Amniotic epithelial cell (primary cell): ENCODE measurements at places on chromosomes 2 and 18.

DNA sequence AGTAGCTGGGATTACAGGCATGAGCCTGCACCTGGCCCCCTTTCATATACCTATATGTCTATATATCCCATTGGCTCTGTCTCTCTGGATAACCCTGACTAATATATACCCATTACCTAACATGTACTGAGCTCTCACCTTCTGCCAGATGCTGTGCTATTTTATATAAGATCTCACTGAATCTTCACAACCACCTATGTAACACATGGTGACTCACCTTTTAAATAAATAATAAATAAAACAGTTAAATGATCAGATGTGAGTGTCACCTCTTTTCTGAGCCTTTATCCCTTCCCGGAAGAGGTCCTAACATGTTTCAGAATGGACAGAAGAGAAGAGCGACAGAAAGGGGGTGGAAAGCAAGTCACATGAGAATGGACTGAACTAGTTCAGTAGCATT, 123.1 kb downstream of the SPIRE1 start:
- DNase-seq: no peak

- DNase-seq: no peak
Observed at GRCh38 chr18:22001912-22002487, 167.4 kb upstream of the GATA6 start.

GRCh38 chr2:191691016-191691735, 13.2 kb downstream of the NABP1 start:
- DNase-seq: peak; percentile 86

- no peak for DNase-seq
Observed at GRCh38 chr2:201907563-201907881, 101.2 kb downstream of the CDK15 start.

DNA sequence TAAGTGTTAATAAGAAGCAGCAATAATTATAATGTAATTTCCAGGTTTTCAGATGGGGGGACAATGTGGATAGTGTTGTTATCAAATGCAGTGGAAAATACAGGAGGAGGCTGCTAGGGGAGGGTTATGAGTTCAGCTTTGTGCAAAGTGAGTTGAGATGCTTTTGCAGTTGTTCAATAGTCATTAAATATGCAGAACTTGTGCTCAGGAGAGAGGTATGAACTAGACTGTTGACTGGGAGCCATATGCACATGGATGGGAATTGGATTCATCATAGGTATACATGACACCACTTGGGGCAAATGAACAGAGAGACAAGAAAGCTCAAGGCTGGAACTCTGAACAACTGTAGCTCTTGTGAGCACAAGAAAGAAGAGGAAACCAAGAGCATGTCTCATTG, 182.1 kb upstream of the PID1 start:
- DNase-seq: no peak

DNA sequence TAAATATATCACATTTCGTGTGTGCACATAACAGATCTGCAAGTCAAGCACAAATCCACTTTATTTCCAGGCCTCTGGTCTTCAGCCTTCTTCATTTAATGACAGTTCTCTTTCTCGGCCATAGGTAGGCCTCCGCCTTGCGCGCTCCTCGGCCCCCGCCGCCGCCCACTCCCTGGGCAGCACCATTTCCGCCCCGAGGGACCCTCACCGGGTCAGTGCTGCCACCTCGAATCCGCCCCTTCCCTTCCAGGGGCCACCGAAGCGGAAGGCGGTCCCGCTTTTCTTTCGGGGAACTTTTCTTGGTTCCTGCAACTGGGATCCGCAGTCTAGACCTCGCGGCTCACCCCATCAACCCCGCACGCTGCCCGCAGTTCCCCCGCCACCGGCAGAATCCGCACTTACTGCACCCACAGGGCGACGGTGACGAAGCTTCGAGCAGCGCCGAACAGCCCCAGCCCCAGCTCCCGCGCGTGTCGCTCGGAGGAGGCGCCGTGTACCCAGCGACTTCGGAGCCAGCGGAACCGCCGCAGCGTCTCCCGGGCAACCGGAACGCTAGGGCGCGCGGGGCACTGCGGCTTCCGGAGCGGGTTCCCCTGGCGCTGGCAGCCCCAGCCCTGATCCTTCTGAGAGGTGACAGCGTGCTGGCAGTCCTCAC, at the start of gene CDKL4:
Gene CDKL4 (minus strand): TSS at position 502 of the 655 bp plus-strand sequence.
- no peak for DNase-seq

DNA sequence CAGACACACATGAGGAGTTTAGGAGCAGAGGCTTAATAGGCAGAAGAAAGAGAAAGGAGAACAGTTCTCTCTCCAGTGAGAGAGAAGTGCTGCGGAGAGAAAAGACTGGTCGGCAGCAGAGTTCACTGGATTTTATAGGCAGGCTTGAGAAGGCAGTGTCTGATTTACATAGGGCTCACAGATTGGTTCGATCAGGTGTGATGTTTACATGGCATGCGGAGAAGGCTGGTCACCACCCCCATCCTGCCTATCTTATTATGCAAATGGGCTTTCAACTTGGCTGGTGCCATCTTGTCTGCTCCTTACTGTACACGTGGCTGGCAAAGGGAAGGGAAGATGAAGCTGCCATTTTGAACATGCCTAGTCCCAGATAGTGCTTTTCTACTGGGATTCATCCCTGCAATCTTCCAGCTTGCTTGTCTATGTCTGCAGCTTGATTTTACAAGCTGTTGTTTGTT, 113.4 kb downstream of the AP1S3 start:
- DNase-seq: peak; percentile 88

DNA sequence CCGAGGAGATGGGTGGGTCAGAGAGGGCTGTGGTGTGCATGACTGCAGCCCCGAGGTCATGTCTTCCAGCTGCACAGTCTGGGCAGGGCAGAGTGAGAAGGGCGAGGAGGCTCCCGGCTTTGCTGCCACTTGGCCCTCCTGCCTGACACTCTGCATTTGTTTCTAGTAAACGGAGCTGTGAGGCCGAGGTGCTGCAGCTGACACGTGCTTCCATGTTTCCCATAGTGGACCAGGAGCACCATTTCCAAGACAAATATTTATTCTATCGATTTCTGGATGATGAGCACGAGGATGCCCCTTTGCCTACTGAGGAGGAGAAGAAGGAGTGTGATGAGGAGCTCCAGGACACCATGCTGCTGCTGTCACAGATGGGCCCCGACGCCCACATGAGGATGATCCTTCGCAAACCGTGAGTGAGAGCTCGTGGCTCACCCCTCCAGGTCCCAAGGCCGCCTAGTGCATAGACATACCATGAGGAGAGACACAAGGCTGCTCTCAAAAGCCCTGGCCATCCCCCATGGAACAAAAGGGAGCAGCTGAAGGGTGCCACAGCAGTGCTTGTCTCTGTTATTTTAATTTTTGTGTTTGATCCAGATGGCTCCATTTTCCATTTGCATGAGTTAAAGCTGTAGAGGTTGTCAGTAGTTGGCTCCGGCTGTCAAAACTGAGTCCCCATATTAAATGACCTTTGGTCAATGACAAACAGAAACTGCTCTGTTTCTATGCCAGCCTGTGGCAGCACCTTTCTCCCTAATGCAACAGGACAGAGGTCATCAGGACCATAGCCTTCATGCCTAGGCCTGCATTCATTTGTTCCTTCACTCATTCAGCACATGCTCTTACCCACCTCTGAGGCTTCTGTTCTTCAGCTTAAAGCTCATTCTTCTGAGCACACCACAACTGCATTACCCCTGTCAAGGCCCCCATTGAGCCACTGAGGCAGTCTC, 108.3 kb upstream of the MAP3K20 start:
- DNase-seq: no peak

DNA sequence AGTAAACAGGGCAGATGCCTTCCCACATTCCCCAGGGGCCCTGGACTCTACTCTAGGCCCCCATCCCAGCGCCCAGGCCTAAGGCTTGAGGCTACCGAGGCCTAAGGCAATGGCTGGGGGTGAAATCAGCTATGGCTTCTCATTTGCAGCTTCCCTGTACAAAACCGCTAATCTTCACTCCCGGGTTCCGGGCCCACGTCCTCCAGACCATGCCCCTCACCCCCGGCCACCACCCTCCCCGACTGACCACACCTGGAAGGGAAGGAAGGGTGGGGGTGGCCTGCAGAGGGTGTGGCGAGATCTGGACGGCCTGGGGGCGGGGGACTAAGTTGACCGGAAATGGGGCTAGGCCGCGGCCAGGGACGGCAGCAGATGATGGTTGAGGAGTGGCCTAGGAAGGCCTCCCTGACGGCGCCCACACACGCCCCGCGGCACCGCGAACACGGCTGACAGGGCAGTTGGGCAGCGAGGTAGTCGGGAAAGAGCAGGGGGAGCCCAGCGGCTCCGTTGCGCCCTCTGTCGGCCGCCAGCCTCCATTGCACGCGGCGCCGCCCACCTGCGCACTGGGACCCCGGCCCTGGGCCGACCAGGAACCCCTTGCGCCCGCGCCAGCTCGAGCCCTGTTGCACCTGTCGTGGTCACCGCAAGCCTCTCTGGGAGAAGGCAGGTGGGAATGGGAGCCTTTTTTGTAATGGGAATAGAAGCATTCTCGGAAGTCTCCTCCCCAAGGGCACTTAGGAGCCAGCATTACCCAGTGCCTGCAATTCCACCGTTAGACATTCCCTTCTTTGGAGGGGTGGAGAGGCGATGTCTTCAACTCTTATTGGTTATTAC, 117.1 kb upstream of the STPG4 start:
- peak; percentile 53 for DNase-seq

- DNase-seq: no peak
Observed at GRCh38 chr2:39542523-39542922, 105.4 kb upstream of the MAP4K3 start.

- DNase-seq: no peak
Observed at GRCh38 chr2:172671501-172671900, 64.1 kb upstream of the RAPGEF4 start.

- DNase-seq: no peak
Observed at GRCh38 chr2:156615836-156616322, 179.7 kb downstream of the GPD2 start.

- DNase-seq: no peak
Observed at GRCh38 chr18:68854786-68855391, 57.0 kb downstream of the CCDC102B start.

DNA sequence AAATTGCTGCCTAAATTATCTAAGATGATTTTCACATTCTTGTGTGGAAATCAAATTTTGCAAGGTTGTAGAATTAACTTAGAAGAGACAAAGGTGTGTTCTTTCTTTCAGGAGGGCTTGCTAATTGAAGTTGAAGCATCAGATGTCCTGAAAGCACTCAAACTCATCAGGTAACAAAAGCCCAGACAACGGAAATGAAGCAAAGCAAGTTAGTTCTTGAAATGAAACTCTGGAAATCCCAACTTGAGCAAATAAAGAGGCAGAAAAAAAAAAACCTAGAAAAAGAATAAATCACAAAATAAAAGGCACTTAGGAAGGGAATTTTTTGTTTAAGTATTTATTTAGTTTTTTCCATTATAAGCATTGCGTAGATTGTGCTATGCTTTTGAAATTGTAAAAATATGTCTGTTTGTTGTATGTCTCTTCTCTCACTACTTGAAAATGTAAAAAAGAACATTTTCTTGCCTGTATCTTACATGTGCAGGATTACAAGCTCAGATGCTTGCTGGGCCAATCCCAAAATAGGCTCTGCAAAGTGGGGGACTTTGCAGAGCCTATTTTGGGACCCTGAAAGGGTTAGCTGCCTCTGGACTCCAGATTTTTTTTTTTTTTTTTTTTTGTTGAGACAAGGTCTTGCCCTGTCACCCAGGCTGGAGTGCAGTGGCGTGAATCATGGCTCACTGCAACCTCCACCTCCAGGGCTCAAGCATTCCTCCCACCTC, 46.7 kb downstream of the FAM161A start:
- DNase-seq: no peak

GRCh38 chr2:121860758-121861227, 105.3 kb downstream of the TSN start:
- no peak for DNase-seq

GRCh38 chr2:111990375-111990774, 64.7 kb upstream of the TMEM87B start:
- DNase-seq: no peak

GRCh38 chr2:19367326-19367725, 8.9 kb upstream of the OSR1 start:
- peak; percentile 93 for DNase-seq

DNA sequence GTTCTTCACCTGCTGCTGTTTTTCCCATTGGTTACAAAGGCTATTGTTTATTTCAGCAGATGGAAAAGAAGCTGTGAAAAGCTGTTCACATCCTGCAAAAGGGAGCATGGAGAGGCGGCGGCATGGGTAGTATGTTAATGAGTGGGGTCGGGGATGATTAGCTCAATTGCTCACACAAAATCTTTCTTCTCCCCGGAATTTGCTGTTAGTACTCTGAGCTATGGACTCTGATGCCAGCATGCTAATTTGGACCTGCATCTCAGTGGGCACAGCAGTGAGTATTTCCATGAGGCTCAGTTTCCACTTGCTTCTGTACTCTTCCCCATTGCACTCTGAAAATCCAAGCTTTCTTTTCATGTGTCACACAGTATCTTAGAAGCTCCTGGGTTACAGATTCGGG, 61.6 kb downstream of the DNER start:
- DNase-seq: no peak

DNA sequence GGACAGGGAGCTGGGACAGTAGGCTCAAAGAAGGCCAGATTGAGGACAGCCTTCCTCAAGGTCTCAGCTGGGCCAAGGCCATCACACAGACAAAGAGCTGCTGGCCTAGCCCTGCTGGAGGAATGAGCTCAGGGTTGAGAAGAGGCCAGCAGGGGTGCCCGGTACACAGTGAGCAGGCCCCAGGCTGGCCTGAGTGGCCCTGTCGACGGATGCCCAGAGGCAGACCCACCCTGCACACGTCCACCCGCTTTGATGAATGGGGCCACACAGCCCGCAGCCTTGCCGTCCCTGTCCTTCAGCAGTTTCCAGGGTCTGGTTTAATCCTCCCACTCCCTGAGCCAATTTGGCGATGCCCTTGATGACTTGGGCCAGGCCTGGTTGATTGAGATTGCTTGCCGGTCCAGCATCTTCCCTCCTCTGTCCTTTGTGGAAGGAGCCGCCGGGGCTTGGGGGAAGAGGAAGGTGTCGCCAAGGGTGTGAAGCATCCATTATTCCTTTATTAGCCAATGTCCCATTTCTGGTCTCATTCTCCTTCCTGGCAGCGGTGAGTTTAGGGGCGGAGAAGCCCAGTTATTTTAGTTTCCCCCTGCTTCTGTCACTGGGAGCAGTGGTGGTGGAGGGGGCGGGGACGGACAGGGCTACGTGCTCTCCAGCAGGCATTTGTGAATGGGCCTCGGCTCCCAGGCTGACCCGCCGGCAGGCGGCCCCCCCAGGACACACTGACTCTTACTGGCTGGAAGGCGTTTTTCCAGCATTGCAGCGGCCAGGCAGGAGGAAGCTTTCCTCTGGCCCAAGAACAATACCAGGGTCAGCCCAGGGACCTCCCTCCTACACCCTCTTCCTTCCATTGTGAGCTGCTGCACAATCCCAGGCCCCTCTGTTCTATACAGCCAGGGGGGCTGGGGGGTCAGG, 141.8 kb downstream of the CTIF start:
- DNase-seq: no peak

DNA sequence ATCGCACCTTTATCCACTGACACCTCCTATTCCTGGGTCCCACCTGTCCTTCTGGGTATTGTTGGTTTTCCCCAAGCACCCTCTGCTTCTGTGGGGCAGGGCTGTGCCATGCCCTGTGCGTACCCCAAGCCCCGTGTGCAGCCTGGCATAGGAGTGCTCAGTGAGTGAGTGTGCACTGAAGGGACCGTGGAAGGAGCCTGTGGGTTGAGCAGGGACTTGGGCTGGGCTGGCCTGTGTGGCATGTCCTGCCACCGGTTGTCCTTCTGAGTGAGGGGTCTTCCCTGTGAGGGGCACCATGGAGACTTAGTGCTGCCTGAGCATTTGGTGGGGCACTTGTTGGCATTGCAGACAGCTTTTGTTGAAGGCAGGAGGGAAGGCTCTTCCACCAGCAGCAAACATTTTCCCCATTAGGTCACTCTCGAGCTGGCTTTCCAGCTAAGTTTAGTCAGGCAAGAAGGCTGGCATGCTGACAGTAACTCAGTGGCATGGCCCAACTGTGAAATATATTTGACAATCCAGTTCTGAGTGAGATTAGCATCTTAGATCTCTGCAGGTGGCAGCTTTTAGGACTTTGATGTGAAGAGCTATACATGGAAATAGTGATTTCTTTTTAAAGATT, 64.7 kb downstream of the LPIN1 start:
- DNase-seq: no peak
